ENCODE measurements at places on chromosomes 7 and 10. TPM values are rescaled to one million over a fixed set of nuclear protein-coding genes. Genes with fewer than 3 reads are reported as not detected.
A peak's percentile ranks its signal among the peaks of the same experiment; 100 is the strongest.

- DNase-seq: peak; percentile 97
Observed at GRCh38 chr7:5699467-5700384, 81.7 kb downstream of the RNF216 start.

DNA sequence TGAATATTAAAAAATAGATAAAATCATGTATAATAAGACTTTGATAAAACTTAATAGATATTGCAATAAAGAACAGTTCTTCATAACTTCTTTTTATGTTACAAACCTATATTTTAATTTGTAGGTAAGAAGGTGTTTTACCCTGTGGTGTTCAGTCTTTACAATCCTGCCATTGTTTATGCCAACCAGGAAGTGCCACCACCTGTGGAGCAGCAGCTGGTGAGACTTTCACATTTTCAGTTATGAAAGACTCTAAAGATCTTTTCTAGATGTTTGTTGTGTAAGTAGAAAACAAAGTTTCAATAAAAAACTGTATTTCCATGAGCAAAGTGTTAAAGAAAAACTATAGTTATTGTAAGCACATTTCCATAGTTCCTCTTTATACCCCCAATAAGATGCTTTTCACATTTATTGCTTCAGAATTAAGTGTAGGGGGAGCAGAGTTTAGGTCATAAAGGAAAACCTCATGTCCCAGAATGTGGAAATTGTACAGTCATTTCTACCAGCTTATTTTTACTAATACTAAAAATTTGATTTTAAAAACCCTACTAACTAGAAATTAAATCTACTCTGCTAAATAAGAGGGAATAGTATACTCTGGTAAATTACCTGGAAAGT, 28.7 kb downstream of the CSGALNACT2 start:
- DNase-seq: no peak

NODAL gene
- 0.11 TPM for total RNA-seq

FXYD4 gene
- not detected for total RNA-seq

- DNase-seq: no peak
Observed at GRCh38 chr7:159122276-159122675, 22.4 kb downstream of the VIPR2 start.

- DNase-seq: no peak
Observed at GRCh38 chr10:67296926-67297325, 371.1 kb downstream of the LRRTM3 start.

GRCh38 chr10:4545062-4545461, 280.9 kb upstream of the AKR1E2 start:
- DNase-seq: no peak

GRCh38 chr7:148747274-148747673, 48.6 kb downstream of the CUL1 start:
- no peak for DNase-seq

DNA sequence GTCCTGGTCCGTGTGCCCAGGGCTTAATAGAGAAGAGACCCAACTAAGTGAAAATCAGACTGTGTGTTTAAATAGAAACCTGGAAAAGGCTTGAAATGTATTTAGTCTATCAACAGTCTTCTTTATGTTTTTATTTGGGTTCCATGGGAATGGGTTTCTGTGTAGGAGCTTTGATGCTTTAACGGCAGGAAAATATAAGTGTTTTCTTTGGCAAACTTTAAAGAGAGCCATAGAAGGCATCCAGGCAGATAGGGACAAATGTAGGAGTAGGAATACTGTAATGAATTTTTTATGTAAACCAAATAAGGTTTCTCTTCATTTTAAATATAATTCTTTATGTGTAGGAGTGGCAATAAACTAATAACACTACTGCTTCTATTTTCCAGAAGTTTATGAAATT, 989.0 kb downstream of the GATA3 start:
- DNase-seq: no peak

NXPH1 gene
- not detected for total RNA-seq

GRCh38 chr7:4886671-4887070, 3.2 kb upstream of the RADIL start:
- DNase-seq: no peak

GPRIN2 gene
- 0.13 TPM for total RNA-seq

DNA sequence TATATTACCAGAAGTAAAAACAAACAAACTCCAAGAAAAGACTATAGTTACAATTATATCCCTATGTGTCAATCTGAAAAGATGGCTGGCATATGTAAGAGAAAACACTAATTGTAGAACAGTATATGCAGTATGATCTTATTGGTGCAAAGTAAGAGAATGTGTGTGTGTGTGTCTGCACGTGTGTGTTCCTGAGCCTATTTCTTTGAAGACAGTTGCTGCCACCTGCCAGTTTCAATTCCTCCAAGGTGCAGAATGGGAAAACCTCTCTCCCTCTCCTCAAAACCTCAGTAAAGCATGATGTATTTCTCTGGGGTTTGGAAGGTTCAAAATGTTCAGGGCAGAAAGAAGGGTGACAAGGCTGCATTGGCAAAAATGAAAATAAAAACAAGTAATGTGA, 8.8 kb upstream of the SFTPA1 start:
- no peak for DNase-seq

GRCh38 chr10:59342723-59343122, 19.6 kb downstream of the FAM13C start:
- no peak for DNase-seq

DNA sequence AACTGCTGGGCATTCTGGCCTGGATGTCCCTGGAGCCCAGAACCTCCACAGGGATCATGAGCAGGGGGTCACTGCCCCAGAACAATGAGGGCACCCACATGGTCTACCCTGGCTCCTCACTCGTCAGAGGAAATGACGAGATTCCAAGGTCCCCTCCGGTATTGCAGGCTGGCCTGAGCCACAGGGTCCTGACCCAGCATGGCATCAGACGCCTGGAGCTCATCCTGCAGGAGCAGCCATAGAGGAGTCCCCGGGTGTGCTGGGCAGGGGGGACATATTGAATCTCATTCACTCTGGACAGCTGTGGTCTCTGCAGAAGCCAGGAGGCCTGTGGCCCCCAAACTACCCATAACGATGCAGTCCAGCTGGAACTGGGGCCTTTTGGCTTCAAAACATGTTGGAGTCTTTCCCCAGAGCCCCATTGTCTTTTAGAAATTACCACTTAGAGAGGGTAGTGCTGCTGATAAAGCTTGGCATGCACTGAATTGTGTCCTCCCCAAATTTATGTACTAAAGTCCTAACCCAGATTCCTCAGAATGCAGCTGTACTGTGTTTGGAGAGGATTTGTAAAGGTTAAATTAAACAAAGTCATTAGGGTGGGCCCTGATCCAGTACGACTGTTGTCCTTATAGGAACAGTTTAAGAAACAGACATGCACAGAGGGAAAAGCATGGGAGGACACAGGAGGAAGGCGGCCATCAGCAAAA, 27.7 kb downstream of the ANXA8 start:
- DNase-seq: no peak

- no peak for DNase-seq
Observed at GRCh38 chr7:74199551-74200355, 10.1 kb upstream of the LAT2 start.

DNA sequence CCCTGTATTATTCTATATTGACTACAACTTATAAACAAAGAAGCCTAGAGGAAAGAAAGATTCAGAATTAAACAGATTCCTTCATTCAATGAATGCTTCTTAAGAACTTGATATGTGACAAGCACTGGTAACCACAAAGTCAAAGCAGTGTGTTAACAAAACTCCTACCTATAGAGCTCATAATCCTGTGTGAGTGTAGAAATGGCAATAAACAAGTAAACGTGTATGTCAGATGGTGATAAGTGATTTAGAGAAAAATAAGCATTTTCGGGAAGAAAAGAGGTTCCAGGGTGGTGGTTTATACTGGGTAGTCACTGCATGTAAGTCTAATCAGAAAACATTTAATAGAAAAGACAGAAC, 141.3 kb downstream of the JMJD1C start:
- no peak for DNase-seq

FRMPD2 gene
- total RNA-seq: 1.4 TPM

- DNase-seq: peak; percentile 4
Observed at GRCh38 chr10:88792661-88793060, 9.9 kb upstream of the LIPM start.

DNA sequence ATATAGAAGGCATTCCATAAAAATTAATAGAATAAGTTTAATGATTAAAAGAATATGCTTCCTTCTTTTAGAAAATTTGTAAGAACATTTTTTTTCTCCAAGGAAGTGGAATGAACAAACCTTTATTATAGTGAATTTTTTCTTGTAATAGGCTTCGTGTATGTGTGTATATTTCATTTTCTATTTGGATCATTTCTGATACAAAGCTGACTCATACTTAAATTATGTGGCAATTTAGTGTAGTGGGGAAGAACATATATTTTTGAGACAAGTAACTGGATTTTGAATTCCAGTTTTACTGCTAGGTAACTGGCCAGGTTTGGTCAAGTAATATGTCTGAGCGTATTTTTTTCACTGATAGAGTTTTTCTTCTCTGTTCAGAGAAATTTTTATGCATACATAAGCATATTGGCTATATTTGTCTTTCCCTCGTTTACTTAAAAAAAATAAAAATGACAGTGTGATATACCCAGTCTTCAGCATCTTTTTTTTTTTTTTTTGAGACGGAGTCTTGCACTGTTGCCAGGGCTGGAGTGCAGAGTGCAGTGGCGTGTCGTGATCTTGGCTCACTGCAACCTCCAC, 50.8 kb downstream of the CDK13 start:
- no peak for DNase-seq

- no peak for DNase-seq
Observed at GRCh38 chr7:69966766-69967591, 368.7 kb downstream of the AUTS2 start.

- no peak for DNase-seq
Observed at GRCh38 chr7:140069298-140069949, 6.7 kb upstream of the PARP12 start.

GRCh38 chr10:3683560-3683959, 101.4 kb downstream of the KLF6 start:
- DNase-seq: no peak

- no peak for DNase-seq
Observed at GRCh38 chr10:86673827-86674581, 5.7 kb downstream of the LDB3 start.

- DNase-seq: no peak
Observed at GRCh38 chr10:1608851-1609647, 128.3 kb downstream of the ADARB2 start.

MYL10 gene
- total RNA-seq: not detected

HABP2 gene
- total RNA-seq: 0.16 TPM

DNA sequence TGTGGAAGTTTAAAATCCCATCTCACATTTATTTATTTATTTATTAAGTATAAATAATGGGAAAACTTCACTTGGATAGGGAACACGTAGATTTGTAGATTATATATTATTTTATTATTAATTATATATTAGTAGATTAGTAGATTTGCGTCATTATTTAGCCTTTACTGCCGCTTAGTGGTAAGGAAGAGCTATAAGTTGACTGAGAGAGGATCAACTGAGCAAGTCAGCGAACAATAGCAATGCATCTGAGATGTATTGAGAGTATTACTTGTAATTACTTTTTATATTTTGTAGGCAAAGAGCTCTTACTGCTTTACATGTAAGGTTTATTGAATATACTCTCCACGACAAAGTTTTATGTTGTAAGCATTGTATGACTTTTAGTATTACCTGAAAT, 244.5 kb upstream of the ANKRD30A start:
- no peak for DNase-seq

- DNase-seq: no peak
Observed at GRCh38 chr10:121862649-121863048, 65.2 kb downstream of the ATE1 start.

DNA sequence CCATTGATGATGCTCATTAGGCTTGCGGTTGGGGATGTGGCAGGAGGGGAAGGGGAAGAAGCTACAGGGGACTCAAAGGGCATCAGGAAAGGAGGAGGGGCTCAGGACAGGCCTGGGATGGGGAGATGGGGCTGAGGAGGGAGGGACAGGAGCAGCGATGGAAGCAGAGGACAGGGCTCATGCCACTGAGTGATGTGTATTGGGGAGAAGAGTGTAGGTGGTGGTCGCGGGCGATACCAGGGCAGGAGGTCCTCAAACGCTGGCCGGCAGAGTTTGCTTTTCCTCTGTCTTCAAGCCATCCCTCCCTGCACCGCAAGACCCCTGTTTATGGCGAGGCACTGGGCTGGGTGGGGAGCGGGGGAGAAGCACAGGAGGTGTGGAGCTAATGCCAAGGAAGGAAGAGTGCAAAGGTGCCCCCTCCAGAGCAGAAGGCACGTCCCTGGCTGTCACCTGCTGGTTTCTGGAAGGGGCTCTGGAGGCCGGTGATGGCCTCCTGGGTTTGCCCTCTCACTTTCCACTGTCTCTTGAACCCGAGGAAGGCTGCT, 134.7 kb downstream of the SVIL start:
- DNase-seq: no peak

MDFIC gene
- total RNA-seq: 39.0 TPM

PTF1A gene
- total RNA-seq: not detected

NKX1-2 gene
- not detected for total RNA-seq

- DNase-seq: no peak
Observed at GRCh38 chr10:131444286-131444685, 132.8 kb upstream of the TCERG1L start.

ARID5B gene
- total RNA-seq: 7.4 TPM

SPDYE8 gene
- total RNA-seq: not detected

DNA sequence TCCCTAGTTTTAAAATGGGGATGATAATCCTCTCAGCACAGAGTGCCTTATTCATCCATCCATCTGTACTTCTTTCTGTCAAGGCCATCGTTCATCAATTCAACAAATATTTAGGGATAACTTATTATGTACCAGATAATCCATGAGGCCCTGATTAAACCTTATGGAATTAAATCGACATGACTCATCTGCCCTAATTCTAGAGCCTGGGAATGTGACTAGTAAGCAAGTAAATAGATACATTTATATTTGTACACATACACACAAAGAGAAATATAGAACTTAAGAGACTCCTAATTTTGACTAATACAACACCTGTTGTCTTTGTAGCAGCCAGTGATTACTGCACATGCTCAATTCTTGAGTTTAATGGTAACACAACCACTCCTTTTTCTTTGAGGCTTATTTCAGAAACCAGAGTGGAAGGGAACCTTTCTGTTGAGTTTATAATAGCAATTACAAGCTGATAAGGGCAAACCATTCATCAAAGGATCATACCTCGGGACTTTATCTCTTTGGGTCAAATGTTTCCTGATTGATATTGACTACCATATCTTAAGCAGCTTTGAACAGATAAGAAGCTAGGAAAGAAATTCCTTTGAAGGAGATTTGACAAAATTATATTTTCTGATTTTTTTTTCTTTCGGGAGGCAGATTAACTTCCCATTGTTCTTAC, 122.7 kb downstream of the ARID5B start:
- no peak for DNase-seq

- no peak for DNase-seq
Observed at GRCh38 chr10:126969310-126969709, 64.1 kb downstream of the DOCK1 start.

DNA sequence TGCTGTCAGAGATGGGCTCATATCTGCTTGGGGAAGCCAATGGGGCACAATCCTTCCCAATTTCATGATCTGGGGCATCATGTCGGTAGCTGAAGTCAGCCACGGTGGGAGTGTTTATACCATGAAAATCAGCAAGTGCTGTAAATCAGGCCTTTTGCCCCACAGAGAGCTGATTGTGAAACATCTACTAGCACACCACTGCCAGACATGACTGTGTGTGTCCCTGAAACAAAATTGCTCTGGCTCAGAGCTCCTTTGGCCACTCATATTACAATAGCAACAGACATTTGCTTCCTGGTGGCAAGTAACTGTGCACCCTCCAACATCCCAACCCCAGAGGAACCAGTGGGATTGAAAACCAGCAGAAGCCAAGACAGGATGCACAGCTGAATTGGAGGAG, 23.7 kb downstream of the GPR26 start:
- no peak for DNase-seq

SPDYE16 gene
- not detected for total RNA-seq

GRCh38 chr7:15561835-15562234, at the start of gene AGMO:
TSS of gene AGMO (minus strand) at chr7:15562015.
- no peak for DNase-seq

HYAL4 gene
- 0.37 TPM for total RNA-seq

Data from GM12878 (cell line).